ENCODE measurements at places on chromosomes 3 and 15.

- no peak for DNase-seq
Observed at GRCh38 chr3:59116233-59116537, 66.4 kb upstream of the CFAP20DC start.

DNA sequence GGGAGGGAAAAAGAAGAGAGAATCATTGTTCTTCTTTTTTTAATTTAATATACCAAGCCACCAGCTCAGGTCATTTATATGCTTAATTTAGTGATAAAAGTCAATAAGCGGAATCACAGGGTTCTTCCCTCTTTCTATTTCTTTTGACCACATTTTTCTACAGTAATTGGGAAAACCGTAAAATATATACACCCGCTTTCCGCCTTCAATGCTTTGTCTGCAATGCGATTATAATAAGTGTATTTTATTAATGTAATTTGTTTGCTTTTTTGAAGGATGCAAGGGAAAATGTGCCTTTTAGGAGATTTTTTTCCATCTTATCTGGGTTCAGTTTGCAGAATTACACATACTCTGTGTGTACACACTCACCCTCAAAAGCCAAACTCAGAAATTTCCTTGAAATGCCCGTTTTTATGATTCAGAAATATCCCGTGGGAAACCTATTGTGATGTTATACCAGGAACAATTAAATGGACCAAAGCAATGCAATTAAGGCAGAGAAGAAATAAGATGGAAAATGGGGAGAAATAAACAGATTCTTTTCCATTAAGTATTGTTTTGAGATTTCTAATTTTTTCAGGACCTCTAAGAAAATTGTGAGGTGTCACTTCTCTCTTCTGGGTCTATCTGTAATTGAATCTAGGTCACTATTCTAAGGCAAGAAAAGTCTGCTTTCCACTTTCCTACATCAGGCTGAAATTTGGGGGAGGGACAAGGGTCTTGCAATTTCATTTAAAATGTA lies 8.3 kb downstream of the SOX14 start:
- no peak for DNase-seq

DNA sequence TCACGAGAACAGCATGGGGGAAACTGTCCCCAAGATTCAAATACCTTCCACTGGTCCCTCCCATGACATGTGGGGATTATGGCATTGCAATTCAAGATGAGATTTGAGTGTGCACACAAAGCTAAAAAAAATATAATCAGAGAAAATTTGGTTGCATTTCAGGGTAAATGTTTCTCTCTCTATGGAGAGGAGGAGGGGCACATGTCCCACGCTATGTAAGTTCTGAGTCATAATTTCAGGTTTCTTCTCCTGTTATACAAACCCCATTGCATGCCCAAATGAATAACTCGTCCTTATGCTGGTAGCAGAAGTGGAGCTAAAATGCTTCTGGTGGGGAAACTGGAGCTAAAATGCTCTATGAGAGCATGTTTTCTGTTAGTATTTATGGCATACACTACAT lies 209.7 kb upstream of the DCBLD2 start:
- DNase-seq: no peak

- DNase-seq: no peak
Observed at GRCh38 chr3:184620475-184621119, 59.0 kb downstream of the EPHB3 start.
